Activated naive CD8-positive, alpha-beta T cell treated with anti-CD3 and anti-CD28 coated beads for 36 hours (primary cell): ENCODE measurements at places on chromosomes 11 and 22. TPM values are rescaled to one million over a fixed set of nuclear protein-coding genes. Genes with fewer than 3 reads are reported as not detected.

The RIMBP3B gene
- 0.19 TPM for total RNA-seq

The BTG4 gene
- 0.62 TPM for total RNA-seq

The PLEKHB1 gene
- total RNA-seq, result 13.3 TPM

The SGSM1 gene
- total RNA-seq, result 0.04 TPM

- no peak for DNase-seq
These were observed 3.9 kb downstream of the BCR start for GRCh38 chr22:23184100-23184763.

GRCh38 chr11:110079726-110080125, 13.5 kb upstream of the ZC3H12C start:
- DNase-seq, result no peak
